SHP77 (cell line): ENCODE measurements at places on chromosomes 1 and 21.

- DNase-seq: peak; percentile 27
Observed at GRCh38 chr1:39825432-39825941, 36.8 kb upstream of the BMP8B start.

DNA sequence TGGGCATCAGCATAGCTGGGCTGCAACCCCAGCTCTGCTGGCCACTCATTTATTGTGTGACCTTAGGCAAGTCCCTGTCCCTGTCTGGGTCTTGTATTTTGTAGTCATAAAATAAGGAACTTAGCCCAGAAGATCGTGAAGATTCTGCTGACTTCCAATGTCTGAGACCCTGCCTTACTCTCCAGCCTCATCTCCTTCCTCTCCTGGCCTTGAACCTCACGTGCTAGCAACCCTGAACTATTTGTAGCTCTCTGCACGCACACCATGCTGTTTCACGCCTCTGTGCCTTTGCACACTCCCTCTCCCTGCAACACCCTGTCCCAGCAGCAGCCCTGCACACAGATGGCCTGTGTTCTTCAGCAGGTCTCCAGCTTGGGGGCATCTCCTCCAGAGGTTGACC lies 121.1 kb downstream of the LACTBL1 start:
- no peak for DNase-seq

GRCh38 chr1:226939438-226940028 lies 561 bp upstream of the COQ8A start:
- DNase-seq: peak; percentile 66

DNA sequence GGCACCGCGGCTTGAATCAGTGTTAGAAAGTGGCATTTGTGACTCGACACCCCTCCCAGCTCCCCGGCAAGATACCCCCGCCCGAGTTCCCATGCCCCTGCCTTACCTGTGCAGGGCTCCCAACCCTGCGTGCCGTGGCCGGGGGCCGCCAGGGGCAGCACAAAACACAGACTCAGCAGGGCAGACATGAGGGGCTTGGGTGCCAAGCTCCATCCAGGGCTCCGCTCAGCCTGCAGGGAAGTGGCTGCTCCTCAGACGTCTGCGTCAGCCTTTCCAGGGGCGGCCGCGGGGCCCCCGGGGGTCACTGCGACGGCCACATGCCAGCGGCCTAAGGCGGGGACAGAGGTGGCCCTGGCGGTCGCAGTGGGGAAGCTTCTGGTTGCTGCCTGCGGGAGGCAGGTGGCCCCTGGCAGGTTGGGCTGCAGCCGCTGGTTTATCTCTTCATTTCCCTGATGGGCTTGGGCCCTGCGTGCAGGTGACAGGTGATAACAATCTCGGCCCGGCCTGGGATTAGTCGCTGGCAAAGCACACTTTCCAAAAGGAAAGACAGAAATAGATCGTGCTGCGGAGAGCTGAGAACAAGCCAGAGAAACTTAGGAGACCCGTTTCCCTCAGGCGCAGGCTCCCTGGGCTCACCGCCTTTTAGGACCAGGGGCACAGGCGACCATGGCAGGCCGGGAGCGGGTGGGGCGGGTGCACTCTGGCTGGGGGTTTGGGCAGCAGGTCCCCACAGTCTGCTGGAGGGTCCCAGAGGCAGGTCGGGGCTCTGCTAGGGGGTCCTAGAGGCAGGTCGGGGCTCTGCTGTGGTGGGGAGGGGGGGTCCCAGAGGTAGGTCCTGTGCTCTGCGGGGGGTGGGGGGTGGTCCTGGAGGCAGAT lies at the start of gene TSPEAR:
TSPEAR (minus strand) TSS at position 246 of the 876 bp plus-strand sequence; CDS start at position 188, 58 bp downstream.
- peak; percentile 46 for DNase-seq

DNA sequence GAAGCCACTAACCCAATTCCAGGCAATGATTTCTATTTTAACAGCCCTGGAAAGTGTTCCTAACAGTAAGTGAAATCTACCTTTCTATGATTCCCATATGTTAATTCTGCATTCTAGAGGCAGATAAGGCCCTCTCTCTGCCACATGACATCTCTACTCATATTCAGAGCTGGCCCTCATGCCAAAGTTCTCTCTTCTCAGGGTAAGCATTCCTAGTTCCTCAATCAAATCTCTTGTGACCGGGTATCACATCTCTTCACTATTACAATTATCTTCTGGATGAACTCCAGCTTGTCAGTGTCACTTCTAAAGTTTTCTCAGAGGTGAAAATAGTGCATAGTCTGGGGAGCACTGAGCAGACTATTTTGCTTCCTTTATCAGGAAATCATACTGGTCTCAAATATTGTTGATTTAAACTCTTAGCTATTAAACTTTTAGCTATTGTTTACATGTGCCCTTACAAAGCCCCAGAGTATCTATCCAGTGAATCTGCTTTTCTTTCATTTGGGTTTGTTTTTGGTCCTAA lies 66.4 kb upstream of the TNFSF18 start:
- no peak for DNase-seq
